ENCODE measurements at places on chromosomes 3 and 15.

GRCh38 chr3:98730338-98730737 is 32.8 kb upstream of the ST3GAL6 start:
- no peak for DNase-seq

- peak; percentile 30 for DNase-seq
Measured at GRCh38 chr3:146972726-146973125, 367.6 kb upstream of the PLSCR5 start.

DNA sequence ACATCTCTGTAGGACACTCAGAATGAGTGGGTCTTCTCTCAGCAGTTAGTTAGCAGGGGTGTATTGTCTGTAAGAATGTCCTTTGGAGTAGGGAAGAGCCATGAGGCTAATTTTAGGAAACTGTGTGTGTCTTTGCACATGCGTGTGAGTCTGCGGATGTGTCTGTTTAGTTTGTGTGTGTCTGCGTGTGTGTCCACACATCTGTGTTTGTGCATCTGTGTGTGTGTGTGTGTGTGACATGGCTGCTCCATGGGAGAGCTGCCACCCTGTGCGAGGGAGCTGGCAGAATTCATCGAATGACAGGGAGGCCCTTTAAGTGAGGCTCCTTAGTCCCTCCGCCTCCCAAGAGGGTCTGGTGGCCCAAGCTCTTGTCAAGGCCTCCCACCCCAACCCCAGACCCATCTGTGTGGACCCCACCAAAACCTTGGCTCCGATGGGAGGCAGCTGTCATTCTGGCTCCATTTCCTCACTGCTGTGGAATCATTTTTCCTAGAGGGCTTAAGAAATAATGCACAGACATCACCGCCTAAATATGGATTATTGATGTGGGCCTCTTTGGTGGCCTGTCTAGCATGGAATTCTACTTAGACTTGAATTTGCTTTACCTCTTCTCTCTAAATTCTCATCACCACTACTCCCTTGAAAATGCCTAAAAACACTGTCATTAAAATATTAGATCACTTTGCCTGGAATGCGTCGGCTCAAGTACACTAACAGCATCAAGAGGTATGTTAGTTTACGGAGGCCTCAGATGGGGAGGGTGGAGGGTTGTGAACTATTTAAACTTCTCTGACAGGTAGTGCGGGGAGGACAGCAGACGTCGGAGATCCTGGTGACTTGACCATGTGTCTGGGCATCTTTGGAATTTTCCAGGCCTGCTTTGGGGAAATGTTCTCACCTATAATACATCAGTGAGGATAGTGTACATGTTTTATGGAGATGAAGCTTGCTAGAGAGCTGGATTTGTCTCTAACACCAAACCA is 9.4 kb downstream of the ESYT3 start:
- DNase-seq: no peak

DNA sequence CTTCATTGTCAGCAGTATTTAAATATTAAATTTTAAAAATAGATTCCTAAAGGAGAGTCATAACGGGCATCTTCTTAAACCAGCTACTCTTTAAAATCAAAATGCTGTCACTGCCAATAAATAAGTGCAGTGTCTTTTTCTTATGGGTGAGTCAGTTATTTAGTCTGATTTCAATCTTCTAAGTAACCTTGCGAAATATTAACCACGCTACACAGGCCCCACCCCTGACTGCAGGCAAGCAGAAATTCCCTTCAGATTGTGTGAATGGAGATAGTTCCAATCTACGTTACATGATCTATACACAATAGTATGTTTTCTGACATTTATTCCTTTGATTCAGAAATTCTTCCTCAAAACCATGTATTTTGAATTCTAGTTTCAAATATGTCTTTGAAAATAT is 141.5 kb downstream of the GADL1 start:
- DNase-seq: peak; percentile 46

DNA sequence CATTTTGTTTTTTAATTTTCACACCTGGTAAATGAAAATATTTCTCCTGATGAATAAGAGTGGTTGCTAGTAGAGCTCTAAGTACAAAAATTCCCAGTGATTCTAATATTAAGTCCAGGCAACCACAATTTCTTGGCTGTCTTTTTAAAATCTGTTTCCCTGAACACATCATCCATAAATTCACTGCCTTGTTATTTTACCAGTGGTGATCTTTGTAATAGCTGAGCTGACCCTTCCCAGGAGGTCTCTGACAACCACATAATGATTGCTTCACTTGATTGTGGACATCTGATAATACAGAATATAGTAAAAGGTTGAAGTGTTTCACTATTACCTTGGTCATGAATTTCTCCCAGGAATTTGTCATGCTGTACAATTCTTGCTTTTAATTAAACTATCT is 13.9 kb upstream of the TOP2B start:
- no peak for DNase-seq

DNA sequence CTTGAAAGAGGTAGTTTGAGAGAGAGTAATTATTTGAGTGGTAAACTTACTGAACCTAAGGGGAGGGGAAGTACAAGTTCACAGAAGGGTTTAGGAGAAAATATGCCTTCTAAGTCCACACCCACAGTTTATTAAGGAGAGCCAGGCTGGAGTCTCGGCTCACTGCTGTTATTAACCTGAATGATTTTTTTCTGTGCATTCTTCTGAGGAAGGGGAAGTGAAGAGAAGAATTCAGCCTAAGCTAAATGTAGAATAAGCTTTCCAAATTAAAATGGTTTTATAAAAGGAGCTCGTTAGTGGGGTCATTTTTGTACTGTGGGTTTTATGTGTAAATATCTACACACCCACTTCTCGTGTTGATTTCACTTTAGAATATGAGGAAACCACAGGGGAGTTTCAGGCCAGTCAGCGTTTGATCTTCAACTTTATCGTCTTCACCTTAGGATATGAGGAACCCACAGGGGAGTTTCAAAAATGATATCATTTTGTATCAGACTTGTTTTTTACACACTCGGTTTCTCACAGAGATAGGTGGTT is 1.5 kb downstream of the WHAMM start:
- no peak for DNase-seq

- DNase-seq: no peak
Measured at GRCh38 chr3:25830373-25831280, 40.7 kb downstream of the OXSM start.

GRCh38 chr15:97961067-97961954 is 808 bp downstream of the ARRDC4 start:
- peak; percentile 12 for DNase-seq

DNA sequence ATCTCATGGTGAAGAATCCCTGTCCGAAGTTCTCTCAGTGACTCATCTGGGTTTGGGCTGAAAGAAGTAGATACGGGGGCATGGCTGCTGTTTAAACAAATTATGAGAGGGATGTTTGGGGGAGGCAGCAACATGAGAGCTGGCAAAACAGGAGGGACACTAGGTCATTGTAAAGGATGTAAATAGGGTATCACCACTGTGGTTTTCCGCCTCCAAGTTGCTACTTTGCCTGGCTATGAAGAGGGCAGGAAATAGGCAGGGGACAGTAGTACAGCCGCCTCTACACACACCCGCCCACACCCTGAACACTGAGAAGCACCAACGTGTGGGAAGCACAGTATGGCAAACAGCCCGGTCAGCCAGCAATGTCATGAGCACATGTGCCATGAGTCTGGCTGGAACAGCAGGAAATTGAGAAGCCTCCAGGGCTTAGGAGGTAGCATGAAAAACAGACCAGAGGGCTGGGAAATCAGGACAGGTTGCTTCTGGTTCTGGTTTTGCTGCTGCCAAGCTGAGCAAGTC is 17.1 kb downstream of the HEXA start:
- peak; percentile 83 for DNase-seq

All from HFFc6 (cell line).